Kidney (tissue), 22 donors: ENCODE measurements at places on chromosomes 3 and 15. TPM values are rescaled to one million over a fixed set of nuclear protein-coding genes. Genes with fewer than 3 reads are reported as not detected.
A peak's percentile ranks its signal among the peaks of the same experiment; 100 is the strongest.

APOD gene
- 12.9 TPM for polyA plus RNA-seq

DNA sequence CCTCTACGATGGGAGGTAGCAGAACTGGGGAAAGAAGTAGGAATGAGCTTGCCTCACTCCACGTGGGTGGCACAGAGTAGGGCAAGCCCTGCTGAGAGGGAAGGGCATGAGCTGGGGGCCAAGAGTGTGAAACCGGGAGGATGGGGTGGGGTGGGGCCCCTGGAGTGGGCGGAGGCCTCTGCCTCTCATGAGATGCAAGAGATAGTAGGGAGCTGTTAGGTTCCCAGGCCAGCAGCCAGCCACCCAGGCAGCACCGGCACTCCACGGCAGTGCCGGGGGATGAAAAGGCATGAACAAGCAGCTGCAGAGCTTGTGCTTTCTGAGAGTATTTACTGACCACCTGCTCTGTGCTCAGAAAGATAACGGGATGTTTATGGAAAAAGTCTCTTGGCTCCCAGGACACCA lies 24.4 kb upstream of the PLA2G4E start:
- no peak overlapping the region for H3K4me3 ChIP-seq
- H3K27ac ChIP-seq, result no peak overlapping the region
- no peaks in the 10 kb centered on the region for H3K36me3 ChIP-seq
- H3K4me1 ChIP-seq, result no peaks in the 10 kb centered on the region
- no peaks in the 10 kb centered on the region for H3K27me3 ChIP-seq

GRCh38 chr15:41811432-41812195 lies 16.3 kb upstream of the JMJD7 start:
- DNase-seq, result peak; percentile 87
- no peaks in the 10 kb centered on the region for H3K27me3 ChIP-seq
- peaks cover 9% of the 10 kb centered on the region for H3K36me3 ChIP-seq
- peaks cover 2% of the 10 kb centered on the region for H3K4me1 ChIP-seq
- no peak overlapping the region for H3K27ac ChIP-seq

DNA sequence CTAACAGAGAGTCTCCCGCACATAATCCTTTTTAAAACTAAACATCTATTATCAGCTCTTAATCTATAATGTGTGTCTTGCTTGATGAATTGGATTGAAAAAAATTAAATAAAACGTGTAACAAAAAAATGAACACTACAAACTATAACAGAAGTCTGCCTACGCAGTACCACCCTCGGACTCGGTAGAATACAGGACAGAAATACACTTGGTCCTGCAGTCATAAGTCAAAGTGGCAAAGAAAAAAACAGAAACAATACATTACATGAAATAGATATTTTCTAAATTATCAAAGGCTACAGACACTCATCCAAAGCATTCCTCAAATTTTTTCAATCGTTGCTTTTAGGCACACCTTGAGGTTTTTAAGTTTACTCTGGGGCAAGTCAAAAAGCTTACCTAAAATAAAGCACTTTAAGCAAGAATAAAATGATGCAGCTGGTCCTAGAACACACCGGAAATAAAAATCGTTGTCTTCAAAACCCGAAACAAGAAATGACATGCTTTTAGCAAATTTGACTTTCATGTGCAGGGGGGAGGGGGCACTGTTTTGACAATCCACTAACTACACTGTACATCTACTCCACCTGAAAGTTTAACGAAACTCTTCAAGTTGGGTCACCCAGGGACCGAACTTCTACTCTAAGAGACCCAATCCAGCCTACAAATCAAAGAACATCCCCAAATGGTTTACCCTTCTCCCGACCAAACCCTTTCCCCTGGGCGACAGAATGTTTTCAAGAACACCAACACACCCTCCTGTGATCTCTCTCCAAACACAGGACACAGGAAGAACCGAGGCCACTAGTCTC lies 1.3 kb downstream of the ADAM10 start:
- peak overlapping the region; percentile 98 for H3K27ac ChIP-seq
- H3K4me3 ChIP-seq, result peak overlapping the region; percentile 73
- H3K4me1 ChIP-seq, result peaks cover 10% of the 10 kb centered on the region
- no peaks in the 10 kb centered on the region for H3K36me3 ChIP-seq

SI gene
- polyA plus RNA-seq, result 0.11 TPM
